ENCODE measurements at places on chromosomes 4 and X. TPM values are rescaled to one million over a fixed set of nuclear protein-coding genes. Genes with fewer than 3 reads are reported as not detected.

GRCh38 chrX:45710081-45710801 is 509.6 kb upstream of the DIPK2B start:
- no peaks in the 10 kb centered on the region for H3K36me3 ChIP-seq
- no peak overlapping the region for H3K27ac ChIP-seq
- no peak overlapping the region for H3K4me3 ChIP-seq
- H3K4me1 ChIP-seq, result no peaks in the 10 kb centered on the region

- no peak overlapping the region for H3K27ac ChIP-seq
- H3K27me3 ChIP-seq, result no peaks in the 10 kb centered on the region
- H3K36me3 ChIP-seq, result no peaks in the 10 kb centered on the region
- H3K4me3 ChIP-seq, result no peak overlapping the region
- no peaks in the 10 kb centered on the region for H3K4me1 ChIP-seq
Observed at GRCh38 chr4:69196209-69196965, 18.2 kb downstream of the UGT2B11 start.

DNA sequence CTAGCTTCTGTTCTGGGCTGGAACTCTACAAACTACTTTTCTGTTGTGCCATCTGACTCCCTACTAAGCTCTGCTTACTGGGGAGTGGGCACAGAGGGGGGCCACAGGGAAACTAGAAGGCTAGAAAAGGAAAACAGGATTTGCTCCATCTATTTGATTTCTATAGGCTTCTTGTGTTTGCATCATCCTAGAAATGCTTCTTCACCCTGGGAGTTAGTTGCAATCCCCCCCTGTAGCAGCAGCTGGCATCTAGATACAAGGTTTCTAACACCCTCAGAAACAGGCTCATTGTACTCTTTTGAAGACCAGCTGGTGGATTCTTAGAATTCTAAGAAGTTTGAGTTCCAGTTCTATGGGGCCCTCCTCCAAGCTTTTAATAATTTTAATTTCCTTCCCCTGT is 213.4 kb downstream of the TMA16 start:
- no peaks in the 10 kb centered on the region for H3K36me3 ChIP-seq
- no peak overlapping the region for H3K4me3 ChIP-seq
- no peaks in the 10 kb centered on the region for H3K27me3 ChIP-seq
- no peak overlapping the region for H3K27ac ChIP-seq
- DNase-seq, result no peak

IL2 gene
- total RNA-seq, result 0.57 TPM

BEX1 gene
- total RNA-seq, result not detected

Data from Panc1 (cell line).